GOT3 (cell line): ENCODE measurements at places on chromosomes 7 and 10.

DNA sequence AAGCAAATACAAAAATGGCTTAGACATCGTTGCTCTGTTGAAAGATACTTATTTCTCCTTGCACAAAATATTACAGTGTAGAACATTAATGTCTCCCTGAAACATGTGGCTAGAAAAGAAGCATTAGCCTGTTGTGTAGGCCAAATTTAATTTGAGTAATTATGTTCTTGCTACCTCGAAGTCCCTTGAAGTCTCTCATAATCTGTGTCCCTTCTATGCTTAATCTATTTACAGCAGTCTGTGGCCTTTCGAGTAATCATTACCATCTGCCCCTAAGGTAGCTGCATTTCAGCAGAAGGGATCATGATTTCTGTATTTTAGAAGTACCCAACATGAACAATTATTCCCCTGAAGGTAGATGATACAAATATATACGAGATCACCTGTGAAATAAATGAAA is 615.2 kb downstream of the GRM8 start:
- no peak for DNase-seq

GRCh38 chr7:128347647-128348097 is 4.0 kb upstream of the RBM28 start:
- DNase-seq = no peak

DNA sequence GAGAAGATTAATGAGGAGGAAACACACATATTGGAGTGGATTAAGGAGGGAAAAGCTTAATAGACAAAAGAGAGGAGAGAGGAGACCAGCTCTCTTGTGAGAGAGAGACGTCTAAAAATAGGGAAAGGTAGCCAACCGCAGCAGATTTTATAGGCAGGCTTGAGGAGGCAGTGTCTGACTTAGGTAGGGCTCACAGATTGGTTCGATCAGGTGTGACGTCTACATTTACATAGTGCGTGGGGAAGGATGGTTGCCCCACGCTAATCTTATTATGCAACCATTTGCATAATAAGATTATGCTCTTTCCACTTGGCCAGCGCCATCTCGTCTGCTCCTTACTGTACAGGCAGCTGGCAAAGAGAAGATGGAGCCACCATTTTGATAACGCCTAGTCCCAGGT is 122.0 kb downstream of the MARCHF5 start:
- no peak for DNase-seq

DNA sequence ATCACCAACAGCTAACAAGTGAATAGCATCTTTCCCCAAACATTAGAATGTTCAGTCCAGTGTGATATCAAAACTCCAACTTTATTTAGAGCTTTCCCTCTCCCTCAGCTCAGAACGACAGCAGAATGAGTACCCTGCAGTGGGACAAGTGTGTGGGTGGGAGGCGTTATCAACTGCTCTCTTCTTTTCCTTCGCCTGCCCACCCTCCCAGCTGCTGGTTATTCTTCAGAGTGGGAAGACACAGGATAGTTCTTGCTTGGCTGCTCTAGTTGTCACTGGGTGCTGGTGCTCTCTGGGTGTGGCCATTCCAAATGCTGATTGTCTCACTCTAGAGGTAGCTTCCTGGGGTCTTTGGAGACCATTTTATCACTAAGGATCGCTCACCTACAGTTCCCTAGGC is 13.7 kb upstream of the FAM241B start:
- no peak for DNase-seq

DNA sequence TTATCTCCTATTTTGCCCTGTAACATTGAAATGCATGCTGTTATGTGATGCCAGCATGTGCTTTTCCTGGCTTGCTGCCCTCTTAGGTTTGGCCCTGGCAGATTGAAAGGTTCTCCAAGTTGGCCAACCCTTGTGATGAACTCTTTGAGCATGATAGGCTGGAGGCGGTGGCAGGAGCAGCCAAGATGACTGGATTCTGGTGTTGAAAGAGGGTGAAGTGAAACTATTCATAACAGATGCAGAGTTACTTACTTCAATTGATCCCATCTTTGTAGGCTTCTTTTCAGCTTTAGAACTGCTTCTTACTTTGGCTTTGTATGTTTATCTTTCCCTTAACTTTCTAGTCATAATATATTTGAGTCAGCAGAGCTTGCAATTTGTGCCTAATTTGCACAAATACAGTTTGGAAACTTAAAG is 57.6 kb downstream of the BICC1 start:
- DNase-seq = no peak

GRCh38 chr10:13542533-13542932 is 13.7 kb upstream of the BEND7 start:
- DNase-seq = no peak

- no peak for DNase-seq
Observed at GRCh38 chr10:17222329-17222728, 5.7 kb upstream of the VIM start.

- no peak for DNase-seq
Observed at GRCh38 chr7:134836447-134836846, 57.0 kb downstream of the CALD1 start.

- DNase-seq = no peak
Observed at GRCh38 chr10:90199513-90199912, 498.1 kb downstream of the KIF20B start.

DNA sequence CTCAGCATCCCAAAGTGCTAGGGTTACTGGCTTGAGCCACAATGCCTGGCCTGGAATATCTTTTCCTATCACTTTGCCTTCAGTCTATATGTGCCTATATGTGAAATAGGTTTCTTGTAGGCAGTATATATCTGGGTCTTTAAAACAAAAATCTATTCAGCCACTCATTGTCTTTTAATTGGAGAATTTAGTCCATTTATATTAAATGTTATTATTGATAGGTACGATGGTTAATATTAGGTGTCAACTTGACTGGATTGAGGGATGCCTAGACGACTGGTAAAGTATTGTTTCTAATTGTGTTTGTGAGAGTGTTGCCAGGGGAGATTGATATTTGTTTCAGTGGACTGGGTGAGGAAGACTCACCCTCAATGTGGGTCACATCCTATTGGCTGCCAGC is 73.4 kb downstream of the FBXL13 start:
- no peak for DNase-seq

DNA sequence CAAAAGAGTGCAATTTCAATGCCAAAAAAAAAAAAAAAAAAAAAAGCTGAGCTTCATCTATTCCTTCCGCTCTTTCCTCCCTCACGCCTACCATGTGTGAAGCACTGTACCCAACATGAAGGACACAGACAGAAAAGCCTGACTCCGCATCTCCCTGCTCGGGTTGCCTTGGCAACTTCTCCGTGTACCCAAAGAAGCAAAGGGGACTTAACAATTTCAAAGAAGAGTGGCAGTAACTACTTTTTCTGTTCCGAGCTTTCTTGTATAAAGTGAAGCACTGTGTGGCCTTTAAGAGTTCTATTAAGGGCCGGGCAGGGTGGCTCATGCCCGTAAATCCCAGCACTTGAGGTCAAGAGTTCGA is 177.7 kb downstream of the PRKCQ start:
- DNase-seq = no peak

DNA sequence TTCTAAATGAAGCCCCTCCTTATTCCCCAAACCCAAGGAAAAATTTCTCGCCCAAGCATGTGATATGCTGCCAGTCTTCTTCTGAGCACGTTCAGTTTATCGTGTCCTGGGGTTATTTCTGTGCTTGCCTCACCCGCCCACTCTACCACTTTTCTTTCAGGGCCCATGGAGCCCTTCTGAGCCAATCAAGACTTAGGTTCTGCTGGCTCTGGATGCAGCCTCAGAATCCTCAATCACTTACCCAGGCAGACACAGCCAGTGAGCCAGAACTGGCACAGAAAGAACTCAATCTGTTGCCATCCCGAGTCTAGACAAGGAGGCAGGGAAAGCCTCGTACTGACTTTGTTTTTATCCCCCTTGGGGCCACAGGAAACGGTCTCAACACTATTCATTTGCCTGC is 34.2 kb upstream of the C10orf90 start:
- DNase-seq = no peak

GRCh38 chr7:55254596-55255495 is 110.3 kb upstream of the LANCL2 start:
- DNase-seq = peak; percentile 86

GRCh38 chr7:90661290-90662151 is 65.4 kb downstream of the CDK14 start:
- DNase-seq = no peak

DNA sequence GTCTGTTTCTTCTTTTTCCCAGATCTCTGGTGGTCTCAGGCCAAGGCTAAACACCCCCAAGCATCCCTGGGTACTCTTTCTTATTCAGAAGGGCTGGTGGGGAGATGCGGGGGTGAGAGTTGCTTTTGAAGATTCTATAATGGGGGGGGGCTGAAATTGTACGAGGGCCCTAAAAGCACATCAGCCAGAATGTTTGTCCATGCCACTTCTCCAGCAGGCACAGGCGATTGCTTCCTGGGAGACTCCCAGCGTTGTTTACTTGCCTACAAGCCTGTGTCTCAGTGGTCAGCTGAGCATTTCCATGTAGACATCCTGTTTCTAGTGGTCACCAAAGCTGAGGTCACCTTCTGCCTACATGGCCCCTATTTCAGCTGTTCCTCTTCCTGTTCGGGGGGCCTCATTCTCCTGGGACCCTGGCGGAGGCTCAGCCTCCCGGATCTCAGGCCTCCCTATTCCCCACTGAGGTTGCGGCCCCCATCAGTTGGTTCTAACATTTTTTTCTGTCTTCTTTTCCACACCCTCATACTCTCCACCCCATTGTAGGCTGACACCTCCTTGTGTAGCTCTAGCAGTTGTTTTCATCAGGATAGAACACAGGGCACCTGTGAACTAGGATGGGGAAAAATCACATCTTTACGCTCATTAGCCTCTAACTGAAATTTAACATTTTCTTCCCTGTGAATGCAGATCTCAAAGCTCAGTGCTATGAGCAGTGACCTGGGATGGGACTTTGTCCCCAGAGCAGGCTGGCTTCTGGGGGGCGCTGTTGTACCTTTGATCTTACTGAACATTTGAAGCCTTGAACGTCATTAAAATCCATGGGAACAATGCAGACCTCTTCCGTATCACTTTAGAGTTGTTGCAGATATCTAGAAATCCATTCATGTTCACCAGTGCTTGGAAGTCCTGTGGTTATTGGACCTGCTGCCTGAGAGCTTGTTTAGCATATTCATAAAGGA is 286.5 kb downstream of the GLRX3 start:
- no peak for DNase-seq

DNA sequence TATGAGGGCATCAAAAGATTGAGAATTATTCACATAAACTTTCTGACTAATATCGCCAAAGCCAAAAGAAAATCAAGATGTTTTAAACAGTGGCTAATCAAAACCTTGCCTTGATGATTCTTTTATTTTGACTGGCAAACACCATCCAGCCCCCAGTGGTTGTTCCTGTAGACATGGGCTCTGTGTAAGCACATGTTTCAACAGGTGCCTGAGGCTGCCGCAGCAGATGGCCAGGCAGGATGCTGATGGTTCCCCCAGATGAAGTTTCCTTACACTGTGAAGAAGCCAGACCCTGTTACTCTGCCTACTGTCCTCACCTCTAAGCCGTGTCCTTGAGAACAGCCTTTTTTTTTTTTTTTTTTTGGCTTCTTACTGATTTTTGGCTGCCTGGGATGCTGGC is 146.5 kb downstream of the RAB11FIP2 start:
- DNase-seq = no peak

DNA sequence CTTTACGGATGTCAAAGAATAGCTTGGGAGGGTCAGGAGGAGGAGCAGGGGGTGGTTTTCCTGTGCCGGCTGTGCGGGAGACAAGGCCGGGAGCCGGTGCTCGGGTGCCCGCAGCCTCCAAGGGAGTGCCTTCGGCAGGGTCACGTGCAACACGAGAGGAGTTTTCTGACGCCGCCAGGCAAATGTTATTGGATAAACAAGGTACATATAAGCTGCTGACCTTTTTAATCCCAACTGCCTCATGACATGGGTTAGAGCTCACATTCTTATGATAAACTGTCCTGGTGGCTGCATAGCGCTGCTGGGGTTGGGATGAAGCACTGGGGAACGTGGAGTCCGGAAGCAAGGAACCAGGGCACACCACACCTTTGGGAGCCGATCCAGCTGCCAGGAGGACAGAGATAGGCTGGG is 124.8 kb upstream of the PDLIM1 start:
- DNase-seq = no peak

GRCh38 chr10:88660598-88660884 is 3.7 kb upstream of the LIPF start:
- DNase-seq = no peak

DNA sequence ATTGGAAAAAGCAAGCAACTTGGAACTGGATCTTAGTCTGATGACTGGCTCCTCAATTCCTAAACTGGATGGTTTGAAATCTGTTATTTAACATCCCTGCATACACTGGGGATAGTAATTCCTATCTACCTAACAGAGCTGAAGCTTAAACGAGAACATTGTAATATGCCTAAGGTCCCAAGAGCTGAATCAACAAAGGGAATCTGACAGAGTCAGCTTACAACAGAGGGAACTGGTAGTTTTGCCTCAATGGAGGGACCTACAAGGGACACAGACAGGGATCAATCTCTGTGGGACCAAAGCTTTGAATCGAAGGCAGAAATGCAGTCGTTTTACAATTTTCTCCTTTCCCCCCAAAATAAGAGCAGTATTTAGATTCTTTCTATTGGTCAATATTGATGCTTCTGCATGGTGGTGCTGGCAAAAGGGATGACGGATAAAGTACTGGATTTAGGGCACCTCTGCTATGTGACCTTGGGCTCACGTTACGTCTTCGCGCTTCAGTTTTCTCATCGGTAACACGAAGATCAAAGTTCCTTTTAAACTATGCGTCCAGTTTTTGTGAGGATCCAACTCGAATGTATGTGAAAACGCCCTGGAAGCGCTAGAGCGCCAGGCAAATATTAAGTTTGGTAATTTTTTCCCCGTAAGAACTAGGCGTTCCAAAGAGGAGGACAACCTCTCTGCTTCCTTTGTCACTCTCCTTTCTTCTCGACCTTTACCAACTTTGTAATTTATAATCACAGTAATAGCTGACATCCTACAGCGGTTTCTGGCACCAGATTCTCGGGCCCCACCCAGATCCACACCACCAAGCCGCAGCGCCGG is 1.1 kb downstream of the ACTR1A start:
- no peak for DNase-seq

DNA sequence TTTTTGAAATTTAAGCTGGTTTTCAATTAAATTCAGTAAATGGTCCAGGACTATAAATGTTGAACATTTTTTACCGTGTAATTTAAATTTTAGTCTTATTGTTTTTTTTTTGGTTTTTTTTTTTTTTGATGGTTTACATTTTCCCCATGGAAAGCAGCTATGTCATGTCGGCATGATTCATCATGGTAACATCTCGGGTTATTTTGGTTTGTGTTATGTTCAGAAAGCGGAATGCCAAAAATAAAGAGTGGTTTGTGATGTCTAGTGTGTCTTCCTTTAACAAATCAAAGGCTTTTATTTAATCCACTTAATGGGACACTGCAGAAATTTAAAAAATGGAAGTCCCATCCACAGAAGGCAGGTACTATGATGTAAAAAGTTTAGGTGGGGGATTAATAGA is 58.5 kb downstream of the TRUB1 start:
- no peak for DNase-seq

DNA sequence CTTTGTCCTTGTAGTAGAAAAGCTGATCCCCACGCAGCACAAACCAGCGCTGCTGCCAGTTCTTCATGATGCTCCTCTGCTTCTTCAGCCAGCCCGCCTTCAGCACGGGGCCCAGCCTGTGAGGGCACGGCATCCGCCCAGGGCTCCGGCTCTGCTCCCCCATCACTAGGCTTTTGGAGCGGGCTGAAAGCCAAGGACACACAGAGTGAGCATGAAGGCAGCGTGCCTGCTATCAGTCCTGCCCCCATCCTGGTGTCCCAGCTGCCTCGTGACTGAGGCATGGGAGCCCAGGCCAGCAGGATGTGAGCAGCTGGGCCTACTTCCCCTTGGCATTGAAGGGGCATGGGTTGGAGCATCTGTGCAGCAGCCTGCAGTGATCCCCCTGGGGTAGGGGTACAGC is 21.9 kb downstream of the ARHGAP22 start:
- no peak for DNase-seq
